ENCODE measurements at places on chromosomes 16 and 17.
A peak's percentile ranks its signal among the peaks of the same experiment; 100 is the strongest.

DNA sequence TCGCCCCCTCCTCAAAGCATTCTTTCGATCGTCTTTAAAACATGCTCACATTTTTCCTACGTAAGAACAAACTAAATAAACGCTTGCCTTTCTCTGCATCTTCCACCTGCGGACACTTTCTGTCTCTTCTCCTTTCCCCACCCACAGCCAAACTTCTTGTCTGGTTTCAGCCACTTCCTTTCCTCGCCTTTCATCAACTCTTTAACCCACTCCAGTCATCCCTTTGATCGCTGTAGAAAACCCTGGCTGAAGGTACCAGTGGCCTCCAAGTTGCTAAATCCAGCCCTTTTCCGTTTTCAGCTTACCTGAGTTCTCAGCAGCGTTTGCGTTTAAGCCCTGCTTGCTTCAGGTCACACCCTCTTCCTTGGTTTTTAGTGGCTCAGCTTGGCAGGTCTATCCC is 483 bp downstream of the RPA1 start:
- DNase-seq: peak; percentile 33

DNA sequence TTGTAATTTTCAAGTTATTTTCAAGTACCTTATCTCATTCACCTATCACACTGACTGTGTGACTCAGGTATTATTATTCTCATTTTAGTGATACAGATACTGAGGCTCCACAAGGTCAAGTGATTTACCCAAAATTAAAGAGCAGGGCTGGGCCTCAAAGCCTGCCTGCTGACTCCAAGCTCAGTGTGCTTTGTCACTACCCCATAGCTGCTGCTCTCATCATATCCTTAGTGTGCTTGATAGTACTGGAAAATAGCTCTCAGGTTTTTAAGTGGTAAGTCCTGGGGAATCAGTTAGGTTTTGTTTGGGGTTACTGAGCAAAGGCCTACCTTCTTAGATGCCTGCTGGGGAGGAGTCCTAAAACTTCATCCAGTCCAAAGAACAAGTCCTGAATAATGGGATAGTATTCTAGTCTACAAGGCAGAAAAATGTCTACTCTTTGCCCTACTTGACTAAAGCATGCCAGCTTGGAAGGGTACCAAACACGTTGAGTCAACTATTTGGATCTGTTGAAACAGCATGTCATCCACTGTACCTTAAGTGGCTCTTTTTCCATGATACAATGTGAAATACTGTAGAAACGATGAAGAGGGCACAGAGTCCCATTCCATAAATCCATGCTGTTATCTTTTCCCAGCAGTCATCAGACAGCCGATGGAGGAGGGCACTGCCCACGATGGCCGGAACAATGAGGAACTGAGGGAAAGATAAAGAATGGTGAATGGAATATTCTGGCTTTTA is 10.7 kb downstream of the MMD start:
- DNase-seq: no peak

DNA sequence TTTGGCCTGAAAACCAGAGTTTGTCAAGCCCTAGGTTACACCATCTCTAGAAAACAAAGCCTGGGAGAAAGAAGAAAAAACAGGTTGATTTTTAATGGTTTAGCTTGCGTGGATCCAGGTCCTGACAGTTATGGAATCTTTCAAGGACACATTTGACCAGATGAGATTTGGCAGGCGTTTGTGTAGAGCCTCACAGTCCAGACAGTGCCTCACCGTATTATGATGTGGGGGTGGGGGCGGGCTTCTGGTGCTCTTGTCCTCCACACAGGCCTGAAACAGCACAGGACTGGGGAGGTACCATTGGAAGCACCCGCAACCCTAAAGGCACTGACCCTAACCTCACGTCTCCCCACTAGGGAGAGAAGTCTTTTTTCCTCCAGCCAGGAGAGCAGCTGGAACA is 19.6 kb downstream of the MVP start:
- DNase-seq: no peak

GRCh38 chr17:82831818-82832200 is 8.0 kb downstream of the ZNF750 start:
- no peak for DNase-seq

DNA sequence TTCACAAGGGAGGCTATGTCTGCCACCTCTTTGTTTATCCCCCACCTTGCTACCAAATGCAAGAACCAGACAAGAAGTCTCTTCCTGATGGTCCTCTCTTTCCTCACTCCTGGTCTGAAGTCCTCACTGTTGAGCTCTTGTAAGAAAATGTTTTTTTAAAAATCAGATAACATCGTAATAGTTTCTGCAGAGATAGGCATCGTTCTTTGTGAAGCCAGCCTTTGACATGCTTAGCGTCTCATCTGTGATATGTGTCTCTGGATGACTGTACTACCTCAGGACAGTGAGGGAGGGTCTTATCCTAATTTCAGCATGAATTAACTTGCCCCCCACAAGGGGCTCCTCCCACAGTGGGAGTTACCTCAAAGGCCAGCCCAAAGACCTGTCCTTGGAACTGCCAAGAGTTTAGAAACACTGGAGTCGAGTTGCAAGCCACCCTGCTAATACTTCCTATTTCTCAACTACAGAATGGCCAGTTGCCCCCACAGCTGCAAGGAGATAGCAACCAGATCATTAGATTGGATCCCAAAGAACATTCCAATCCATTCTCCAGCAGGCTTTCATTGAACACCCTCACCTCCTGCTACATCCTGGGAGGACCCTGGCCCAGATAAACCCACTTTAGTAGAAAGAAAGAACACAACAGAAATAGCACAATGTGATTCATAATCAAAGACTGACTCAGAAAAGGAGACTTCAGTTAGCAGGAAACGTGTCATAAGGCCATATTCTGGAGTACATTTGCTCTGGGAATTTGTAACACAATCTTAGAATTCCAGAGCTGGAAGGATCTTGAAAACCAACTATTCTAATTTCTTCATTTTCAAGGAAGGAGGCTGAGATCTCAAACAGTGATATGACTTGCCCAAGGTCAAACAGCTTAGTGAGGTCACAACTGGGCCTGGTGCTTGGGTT is 151.0 kb downstream of the IRX3 start:
- peak; percentile 4 for DNase-seq
